ENCODE measurements at places on chromosomes 4 and X.

DNA sequence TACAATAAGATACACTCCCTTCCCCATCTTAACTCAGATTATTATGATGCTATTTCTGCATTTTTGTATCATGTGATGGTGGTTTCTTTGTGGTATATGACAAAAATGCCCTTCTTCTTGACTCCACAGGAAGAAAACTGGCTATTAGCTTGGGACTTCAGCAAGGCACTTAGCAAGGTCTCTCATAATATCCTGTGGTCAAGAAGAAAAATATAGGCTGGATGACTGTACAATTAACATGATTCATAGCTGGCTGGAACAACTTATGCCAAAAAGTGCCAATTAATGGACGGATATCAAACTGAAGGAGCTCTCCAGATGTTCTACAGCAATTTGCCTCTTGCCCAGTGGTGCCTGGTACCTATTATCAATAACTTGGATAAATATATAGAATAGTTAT is 2.3 kb upstream of the MID1IP1 start:
- no peak for DNase-seq

DNA sequence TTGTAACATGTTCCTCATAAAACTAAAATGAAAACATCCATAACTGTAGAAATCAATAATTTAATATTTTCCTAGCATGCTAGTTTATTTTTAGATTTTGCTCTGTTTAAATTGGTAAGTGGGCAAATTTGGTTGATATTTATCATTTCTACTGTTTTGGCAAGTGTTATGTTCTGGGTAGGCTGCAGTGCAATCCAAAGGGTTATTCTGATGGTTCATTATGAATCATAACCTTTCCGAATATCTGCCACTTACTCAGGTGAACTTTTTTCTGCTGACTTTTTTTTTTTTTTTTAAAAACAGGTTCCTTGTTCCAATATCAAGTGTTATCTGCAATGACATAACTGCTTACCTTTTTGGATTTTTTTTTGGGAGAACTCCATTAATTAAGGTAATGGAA is 52.0 kb downstream of the CDS1 start:
- no peak for DNase-seq

DNA sequence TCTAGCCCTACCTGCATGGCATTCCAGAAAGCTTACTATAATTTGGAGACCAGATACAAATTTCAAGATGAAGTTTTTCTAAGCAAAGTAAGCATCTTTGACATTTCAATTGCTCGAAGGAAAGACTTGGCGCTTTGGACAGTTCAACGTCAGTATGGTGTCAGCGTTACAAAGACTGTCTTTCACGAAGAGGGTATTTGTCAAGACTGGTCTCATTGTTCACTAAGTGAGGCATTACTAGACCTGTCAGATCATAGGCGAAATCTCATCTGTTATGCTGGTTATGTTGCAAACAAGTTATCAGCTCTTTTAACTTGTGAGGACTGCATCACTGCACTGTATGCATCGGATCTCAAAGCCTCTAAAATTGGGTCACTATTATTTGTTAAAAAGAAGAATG is 17.6 kb downstream of the THAP9 start:
- DNase-seq, result no peak

DNA sequence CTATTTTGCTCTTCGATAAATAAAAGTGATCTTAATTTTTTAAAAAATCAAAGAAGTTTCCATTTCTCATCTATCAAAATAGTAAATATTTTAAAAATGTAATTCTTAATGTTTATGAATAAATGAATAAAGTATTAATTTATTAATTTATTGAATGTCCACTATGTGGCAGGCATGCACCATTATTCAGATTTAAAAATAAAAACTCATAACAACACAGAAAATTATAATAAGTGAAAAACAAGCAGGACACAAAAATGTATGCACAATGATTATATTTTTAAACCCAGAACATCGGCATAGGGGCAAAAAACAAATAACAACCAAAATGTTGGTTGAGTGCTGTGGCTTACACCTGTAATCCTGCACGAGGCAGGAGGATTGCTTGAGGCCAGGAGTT is 5.3 kb upstream of the PYURF start:
- DNase-seq, result no peak

Data from mucosa of descending colon (tissue), 3 donors.